T-helper 22 cell (primary cell): ENCODE measurements at places on chromosomes 3 and 15.

DNA sequence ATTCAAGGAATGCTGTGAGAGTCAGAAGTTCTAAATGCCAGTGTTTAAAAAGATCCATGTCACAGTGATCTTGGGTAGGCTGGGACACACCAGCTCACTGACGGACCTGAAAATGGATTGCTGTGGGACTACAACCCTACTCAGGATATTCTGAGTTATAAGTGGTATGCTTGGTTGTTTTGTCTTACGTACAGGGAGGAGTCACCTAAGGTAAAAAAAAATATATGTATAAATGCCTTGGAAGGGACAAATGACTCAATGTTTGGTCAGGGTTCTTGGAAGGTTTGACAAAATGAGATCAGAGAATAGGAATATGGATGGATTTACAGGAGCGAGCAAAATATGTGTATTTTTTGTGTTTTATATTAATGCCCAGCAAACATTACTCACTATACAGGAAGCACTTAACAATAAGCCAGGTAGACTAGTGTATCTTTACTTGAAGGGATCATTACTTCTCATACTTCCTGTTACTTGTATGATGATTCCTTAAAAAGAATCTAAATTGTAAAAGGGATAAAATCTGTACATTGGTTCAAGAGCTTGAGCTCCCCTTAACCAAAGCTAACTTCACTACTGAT lies 767.3 kb downstream of the GBE1 start:
- no peak for DNase-seq

GRCh38 chr3:147119989-147120388 lies 286.4 kb downstream of the ZIC4 start:
- DNase-seq, result no peak

DNA sequence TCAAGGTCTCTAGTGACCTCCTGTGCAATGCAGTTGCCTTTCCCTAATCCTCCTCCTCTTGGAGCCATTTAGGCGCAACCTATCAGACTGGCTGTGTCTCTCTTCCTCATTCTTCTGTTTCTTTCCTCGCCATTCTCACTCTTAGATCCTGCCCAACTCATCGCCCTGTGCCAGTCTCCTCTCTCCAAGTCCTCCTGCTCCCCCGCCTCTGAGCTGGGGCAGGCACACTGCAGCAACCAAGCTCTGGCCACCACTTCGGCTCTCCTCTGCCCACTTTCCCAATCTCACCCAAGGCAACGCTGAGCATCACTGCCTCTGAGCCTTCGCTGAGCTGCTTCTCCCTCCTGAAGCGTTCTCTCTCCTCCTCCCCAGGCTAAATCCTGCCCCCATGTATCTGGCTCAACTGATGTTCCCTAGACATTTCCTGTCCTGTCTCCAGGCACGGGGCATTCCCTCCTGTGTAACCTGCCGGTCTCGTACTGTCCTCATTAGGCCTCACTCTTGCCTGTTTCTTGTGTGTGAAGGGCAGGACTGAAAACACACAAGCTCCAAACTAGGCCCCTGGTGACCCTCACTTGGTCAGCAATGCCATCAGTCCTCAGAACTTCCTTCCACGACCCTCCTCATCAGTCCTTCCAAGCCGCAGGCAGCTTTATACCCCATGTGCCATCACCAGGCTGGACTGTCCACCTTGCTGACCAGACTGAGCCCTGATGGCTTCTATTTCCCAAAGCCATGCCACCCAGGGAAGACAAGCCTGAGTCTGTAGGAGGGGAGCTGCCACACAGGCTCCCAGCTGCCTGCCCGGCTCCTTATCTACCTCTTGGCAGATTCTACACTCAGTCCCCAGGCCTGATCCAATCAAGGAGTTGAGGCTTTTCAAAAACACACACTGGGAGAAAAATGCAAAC lies 85.6 kb downstream of the SEC22A start:
- no peak for DNase-seq

- no peak for DNase-seq
Observed at GRCh38 chr15:78642331-78642730, 1.3 kb upstream of the CHRNB4 start.

DNA sequence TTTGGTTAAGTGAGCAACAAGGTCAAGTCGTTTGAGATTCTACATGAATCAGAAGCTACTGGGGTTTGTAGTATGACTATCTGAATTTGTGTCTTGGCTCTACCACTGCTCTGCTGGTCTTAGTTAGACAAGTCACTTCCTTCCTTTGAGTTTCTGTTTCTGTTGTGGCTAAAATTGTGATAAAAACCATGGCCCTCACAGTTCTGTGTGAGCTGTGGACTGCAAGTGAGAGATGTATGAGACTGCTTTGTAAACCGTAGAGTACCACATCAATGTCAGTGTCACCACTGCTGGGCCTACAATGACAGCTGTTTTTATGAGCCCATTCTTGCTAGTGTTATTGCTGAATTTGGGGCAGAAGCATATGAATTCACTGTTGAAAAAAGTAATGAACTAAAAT lies 32.7 kb downstream of the RARB start:
- DNase-seq, result no peak

GRCh38 chr15:98000249-98001203 lies 40.0 kb downstream of the ARRDC4 start:
- no peak for DNase-seq

DNA sequence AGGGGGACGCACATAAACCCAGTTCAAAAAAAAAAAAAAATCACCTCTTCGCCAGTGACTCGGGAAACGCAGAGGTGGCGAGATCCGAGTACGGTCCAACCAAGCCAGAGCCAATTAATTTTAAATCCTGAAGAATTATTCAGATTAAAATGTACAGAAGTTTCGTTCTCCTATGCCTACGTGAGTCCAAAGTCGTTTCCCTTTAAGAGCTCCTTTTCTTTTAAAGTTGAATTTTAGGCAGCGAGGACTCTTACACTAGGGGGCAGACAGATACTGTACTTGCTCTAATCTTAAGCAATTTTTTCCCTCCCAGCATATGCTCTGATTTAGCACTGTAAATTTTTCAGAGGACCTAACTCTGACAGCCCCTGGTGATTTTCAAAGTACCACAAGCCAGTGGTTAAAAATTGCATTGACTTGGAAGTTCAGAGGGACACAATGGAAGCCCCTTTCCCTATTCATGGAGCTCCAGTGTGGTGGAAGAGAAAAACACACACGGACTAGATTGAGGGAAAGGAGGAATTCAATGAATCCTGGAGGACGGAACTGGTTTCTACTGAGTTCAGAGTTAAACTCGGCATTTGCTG lies 3.3 kb upstream of the NR2F2 start:
- DNase-seq, result no peak

DNA sequence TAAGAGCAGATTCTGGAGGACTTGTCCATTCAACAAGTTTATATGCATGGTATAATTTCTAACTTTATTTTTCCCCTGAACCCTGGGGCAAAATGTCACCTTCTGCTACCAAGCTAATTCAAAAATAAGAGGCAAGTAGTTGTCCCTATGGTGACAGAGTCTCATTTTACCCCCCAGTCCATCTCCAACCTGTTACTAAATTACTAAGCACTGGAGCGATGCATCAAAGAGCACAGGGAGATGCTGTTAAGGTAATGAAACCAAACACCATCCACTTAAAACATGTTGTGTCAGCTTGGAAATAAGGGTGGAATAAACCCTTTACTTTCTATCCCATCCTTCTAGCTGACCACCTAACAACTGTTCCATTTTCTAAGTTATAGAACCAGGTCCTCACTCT lies 417.4 kb upstream of the ATP11B start:
- no peak for DNase-seq

DNA sequence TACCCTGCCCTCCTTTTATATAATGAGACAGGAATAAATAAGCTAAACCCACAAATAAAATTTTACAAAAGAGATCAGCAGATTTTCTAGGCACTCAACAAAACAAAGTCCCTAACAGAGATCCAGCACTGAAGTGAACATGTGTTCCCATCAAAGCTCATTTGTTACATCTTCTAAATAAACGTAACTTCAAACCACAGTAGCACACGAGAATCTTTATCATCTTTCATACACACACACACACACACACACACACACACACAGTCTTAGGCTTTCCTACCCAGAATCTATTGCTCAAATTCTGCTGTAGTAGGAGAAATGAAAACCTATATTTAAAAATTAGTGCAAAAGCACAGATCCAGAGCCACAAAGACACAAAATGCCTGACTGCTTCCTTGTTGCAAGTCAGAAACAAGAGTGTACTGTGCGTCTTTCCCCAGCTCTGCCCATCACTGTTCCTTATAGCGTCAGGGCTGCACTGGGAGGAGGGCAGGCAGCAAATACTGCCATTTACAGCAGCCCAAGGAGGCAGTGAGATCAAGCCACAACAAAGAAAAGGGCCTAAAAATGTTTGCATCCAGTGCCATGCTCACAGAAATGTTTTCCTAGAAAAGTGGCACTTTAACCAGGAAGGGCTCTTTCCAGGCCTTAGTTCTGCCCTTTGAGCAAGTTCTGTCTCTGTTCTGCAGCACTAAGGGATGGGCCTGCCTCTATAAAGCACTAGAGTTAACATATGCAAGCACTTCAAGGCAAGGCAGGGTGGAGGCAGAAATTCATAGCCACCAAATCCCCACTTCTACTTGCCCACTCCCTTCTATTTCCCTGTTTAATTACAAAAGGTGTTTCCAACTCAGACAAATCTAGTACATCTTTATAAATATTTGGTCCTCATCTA lies 6.0 kb downstream of the IP6K1 start:
- no peak for DNase-seq

DNA sequence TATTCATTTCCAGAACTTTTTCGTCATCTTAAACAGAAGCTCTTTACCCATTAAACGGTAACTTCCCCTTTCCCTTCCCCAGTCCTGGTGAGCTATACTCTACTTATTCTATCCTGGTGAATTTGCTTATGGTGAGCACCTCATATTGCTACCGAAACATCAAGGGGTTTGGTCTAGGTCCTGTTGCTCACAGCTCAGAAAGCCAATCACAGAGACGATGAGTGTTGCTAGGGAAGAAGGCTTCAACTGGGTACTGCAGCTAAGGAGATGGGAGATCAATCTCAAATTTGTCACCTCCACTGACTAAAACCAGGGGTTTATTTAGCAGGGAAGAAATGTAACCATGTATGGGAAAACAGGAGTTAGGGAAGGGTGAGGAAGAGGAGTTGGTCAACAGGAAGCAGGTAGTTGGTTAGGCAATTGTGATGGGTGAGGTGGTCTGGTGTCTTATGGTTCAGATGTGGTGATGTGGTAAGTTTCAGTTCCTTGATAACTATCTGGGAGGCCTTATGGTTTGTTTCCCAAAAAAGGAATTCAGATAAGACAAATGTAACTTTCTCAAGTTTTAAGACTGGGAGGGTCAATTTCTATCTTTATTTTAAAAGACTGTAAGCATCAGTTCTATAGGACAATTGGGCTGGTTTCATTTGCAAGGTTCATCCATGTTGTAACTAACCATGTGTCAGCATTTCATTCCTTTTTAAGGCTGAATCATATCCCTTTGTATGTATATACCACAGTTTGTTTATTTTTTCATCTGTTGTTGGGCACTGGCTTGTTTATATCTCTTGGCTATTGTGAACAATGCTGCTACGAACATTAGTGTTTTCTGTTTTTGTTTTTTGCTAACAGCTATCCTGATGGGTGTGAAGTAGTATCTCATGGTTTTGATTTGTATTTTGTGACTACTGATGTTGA lies 24.3 kb downstream of the ARHGAP11B start:
- no peak for DNase-seq

- DNase-seq, result no peak
Observed at GRCh38 chr15:92462424-92463125, 68.9 kb downstream of the ST8SIA2 start.

DNA sequence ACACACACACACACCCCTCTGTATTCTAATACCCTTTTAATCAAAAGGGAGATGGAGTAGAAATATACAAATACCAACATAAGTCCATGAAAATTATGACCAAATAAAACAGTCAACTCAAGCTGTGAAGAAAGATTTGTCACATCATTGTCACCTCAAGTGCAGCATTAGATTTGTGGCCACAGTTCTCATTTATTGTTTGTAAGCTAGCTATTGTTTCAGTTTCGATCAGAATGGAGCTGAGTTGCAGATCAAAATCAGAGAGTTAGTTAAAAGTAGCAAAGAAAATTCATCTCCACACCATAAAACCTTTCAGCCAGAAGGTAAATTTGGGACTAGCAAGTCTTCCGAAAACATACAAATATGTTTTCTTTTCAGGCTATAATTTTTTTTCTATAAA lies 267.7 kb upstream of the LMCD1 start:
- DNase-seq, result no peak

- DNase-seq, result no peak
Observed at GRCh38 chr3:78736863-78737262, 1030.9 kb downstream of the ROBO1 start.

GRCh38 chr3:10376353-10376752 lies 55.4 kb upstream of the SEC13 start:
- no peak for DNase-seq

- no peak for DNase-seq
Observed at GRCh38 chr15:63858881-63859280, 25.1 kb upstream of the HERC1 start.

- DNase-seq, result no peak
Observed at GRCh38 chr15:72999586-72999985, 52.7 kb upstream of the NEO1 start.

DNA sequence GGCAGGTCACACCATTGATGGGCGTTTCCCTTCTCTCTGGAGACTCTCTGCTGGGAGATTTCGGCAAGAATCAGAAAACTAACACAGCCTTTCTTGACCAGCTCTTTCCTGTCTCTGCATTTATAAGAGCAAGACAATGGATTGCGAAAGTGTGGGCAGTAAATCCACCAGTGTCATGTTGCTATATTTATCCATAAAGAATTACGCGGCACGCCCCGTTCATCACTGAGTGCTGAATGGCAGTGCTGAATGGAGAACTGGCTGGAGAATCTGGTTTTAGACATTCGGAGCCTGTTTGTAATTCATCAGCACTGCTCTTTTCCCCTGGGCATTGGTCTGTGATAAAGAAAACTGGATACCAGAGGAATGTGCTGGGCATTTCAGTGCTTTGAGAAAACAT lies 2.0 kb upstream of the CEMIP start:
- DNase-seq, result no peak

DNA sequence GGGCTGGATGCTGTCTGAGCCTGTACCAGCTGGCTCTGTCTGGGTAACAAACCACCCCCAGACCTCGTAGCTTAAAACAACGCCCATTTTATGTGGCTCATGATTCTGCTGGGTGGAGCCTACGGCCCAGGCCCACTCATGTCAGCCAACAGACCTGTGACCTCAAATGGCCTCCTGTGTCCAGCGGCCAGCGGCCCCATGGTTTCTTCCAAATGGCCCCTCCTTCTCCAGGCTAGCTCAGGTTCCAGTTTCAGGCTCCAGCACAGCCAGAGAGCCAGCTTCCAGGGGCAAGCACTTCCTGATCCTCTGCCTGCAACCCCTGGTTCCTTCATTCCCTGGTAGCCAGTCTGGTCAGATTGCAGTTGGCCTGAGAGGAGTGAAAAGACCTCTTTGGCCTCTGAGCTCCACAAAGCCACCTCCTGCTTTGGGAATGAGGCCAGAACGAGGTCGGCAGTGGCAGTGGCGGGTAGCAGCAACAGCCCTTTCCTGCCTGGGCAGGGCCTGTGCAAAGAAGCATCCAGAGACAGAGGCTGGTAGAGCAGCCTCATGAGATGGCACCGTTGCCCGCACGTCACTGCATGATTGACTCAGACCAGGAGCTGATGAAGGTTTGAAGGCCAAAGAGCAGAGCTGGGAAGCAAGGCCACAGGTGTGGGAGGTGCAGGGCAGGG lies 21.0 kb upstream of the PLXNA1 start:
- DNase-seq, result no peak

GRCh38 chr15:98196371-98196770 lies 235.9 kb downstream of the ARRDC4 start:
- DNase-seq, result no peak

GRCh38 chr15:26970712-26971210 lies at the start of gene GABRG3:
Gene GABRG3 (plus strand): TSS chr15:26971181.
- no peak for DNase-seq

GRCh38 chr3:47113669-47114365 lies 50.1 kb downstream of the SETD2 start:
- no peak for DNase-seq
